Hair follicular keratinocyte (primary cell): ENCODE measurements at places on chromosomes 12 and 14. TPM values are rescaled to one million over a fixed set of nuclear protein-coding genes. Genes with fewer than 3 reads are reported as not detected.

Gene PRB2
- not detected in 2 replicates for total RNA-seq

Gene ANKRD13A
- 58.2 and 66.1 TPM in 2 replicates for total RNA-seq

Gene BBS10
- 5.4 and 6.5 TPM in 2 replicates for total RNA-seq

Gene CACNA1C
- total RNA-seq: 0.15 TPM in 1 of 2 replicates, not detected in the other

Gene POLE2
- 12.7 and 24.0 TPM in 2 replicates for total RNA-seq

Gene C12orf42
- total RNA-seq: not detected in 2 replicates

Gene TAS2R14
- total RNA-seq: 0.19 and 0.70 TPM in 2 replicates

Gene LEMD3
- total RNA-seq: 15.1 and 24.8 TPM in 2 replicates

Gene ANG
- total RNA-seq: 5.5 and 10.1 TPM in 2 replicates

Gene CLEC4C
- not detected in 2 replicates for total RNA-seq

Gene OVCH1
- total RNA-seq: under 0.01 TPM in 1 of 2 replicates, not detected in the other

Gene HEBP1
- 14.7 and 16.7 TPM in 2 replicates for total RNA-seq

Gene BDKRB1
- 6.2 and 8.7 TPM in 2 replicates for total RNA-seq
